KBM-7 (cell line): ENCODE measurements at places on chromosomes 11 and 22.
A peak's percentile ranks its signal among the peaks of the same experiment; 100 is the strongest.

DNA sequence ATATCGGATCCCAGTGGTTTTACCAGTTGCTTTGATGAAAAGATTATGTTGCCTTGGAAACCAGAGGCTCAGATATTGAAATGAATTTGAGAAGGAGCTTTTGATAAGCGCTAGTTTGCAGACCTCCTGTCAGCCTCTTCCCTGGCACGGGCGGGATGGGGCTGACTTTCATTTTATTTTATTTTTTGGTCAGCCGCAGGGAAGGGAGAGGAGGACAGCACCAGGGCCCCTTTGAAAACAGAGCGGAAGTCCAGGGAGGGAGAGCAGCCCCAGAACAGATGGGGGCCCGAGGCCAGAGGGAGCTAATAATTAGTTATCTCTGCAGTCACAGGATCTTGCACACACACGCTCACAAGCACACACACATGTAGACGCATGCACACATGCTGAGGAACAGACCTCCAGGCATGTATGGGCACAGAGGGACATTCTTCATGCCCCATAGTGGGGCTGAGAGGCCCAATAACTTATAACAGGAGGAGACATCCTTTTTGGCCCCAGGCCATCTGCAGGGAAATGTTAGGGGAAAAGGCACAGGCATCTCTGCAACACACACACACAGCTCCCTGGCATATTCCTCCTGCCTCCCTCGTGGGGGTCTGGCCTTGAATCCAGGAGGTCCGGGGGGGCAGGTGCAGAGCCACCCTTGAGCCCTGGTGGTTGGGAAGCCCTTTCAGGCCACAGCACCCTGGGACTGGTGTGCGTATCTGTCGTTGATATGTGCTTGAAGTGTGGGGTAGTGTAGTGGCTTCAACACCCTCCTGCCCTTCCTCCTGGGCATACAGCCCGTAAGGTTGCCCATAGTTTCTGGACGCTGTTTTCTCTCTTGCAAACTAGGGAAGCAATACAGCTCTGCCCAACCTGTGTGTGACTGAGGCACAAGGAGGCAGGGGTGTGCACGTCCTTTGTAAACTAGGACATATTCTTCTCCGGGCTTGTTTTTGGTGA, 117.3 kb downstream of the CEP164 start:
- no peak for DNase-seq

DNA sequence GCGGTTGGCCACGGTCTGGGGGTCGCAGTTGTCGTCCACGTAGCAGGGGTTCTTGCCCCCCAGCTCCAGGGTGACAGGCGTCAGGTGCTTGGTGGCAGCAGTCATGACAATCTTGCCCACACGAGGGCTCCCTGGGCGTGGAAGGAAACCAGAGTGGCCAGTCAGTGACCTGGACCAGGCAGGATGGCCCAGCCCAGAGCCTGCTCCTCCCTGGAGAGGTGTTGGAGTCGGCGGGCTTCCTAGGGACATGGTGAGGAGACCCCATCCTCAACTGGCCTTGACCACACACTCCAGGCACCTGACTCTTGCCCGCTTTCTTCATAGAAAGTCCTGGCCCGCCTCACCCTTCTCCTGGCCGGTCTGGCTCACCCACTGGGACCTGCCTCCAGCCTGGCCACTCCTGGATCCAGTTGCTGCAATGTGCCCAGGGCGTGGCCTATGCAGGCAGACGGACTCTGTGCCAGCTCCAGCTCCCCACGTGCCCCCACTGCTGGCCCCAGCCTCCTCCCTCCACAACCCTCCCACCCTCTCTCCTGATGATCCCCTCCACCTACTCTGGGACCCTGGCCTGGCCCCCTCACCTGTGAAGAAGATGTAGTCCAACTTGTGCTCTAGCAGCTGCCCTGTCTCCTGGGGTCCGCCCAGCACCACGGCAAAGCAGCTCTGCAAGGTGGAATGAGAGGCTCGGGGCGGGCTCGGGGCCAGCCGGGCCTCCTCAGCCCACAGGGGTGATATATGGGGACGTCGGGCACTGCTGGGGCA, 8.7 kb downstream of the ALDH3B2 start:
- DNase-seq: no peak

DNA sequence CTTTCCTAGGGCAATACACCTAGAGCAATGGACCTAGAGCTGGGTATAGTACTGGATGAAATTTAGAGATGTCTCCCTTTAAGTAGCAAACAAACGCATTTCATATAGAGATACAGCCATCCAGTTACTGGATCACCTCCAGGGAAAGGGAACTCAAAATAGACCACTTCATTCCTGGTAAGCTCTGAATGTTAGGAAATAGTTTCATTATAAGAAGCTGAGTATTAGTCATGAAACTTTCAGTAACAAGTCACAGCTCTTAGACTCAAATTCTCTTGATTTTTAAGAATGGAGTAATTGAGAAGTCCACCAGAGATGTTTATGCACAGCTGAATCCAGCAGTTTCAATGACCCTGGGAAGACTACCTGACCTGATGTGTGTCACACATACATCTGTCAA, 221.9 kb downstream of the FAM76B start:
- DNase-seq: no peak

- DNase-seq: no peak
These were observed 1.1 kb downstream of the FEN1 start for GRCh38 chr11:61793829-61794204.

DNA sequence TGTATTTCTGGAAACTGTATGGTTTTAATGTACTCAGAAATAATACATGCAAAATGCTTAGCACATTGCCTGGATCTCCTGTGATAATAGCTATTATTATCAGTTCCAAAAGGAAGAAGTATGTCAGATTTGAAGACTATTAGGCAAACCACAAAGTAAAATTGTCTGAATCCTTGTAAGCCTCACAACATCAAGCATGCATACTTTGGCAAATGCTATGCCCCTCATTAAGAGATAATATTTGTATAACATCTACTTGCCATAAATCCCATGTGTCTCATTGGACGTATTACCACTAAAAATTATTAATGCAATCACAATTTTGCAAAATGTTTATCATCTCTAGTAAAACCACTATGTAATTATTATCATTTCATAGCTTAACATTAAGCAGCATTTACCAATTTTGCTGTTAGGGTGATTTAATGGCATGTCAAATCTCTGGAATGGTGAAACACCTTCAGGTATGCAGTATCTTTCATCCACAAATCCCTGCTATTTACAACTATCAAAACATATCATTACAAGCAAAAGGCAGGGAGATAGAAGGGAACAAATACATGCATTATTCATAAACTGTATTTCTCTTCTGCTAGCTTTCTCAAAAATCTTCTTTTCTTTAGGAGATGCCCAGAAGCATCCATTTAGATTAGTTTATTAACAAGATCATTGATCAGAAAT, 974.6 kb upstream of the RAG2 start:
- DNase-seq: no peak

- no peak for DNase-seq
These were observed 150.9 kb downstream of the CACNA1I start for GRCh38 chr22:39721206-39722031.

DNA sequence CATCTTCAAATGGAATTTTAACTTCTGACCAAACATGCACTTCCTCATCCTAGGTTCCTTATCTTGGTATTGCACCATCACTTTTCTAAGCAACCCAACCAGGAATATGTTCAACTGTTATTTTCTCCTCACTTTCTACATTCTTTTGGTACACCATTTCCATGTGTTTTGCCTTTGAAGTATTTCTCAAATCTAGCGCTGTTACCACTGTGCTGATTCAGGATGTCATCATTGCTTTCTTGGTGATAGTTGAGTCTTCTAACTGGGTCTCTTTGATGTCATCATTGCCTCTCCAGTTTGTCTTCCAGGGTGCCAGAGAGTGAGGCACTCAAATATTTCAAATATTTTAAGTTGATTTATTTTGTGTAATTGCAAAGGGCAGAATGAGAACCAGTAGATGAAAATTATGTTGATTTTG, 47.5 kb downstream of the HORMAD2 start:
- DNase-seq: peak; percentile 50

- no peak for DNase-seq
These were observed 267.6 kb upstream of the B3GAT1 start for GRCh38 chr11:134679592-134679991.

DNA sequence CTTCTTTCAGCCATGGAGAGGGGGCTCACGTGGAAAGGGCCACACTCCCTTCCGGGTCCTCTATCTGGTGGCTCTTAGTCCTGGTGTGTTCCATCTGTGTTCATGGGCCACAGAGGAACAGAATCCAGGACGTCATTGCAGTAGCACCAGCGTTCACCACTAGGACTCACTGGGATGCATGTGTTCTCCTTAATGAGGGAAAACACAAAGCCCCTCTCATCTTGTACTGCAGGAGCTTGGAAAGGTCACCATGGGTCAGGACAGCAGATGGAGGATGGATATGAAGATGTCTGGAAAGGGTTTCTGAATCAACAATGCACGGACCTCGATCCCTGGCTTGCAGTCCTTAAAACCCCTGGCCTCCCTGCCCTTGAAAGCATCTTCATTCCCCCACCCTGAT, 113.8 kb upstream of the THY1 start:
- no peak for DNase-seq

DNA sequence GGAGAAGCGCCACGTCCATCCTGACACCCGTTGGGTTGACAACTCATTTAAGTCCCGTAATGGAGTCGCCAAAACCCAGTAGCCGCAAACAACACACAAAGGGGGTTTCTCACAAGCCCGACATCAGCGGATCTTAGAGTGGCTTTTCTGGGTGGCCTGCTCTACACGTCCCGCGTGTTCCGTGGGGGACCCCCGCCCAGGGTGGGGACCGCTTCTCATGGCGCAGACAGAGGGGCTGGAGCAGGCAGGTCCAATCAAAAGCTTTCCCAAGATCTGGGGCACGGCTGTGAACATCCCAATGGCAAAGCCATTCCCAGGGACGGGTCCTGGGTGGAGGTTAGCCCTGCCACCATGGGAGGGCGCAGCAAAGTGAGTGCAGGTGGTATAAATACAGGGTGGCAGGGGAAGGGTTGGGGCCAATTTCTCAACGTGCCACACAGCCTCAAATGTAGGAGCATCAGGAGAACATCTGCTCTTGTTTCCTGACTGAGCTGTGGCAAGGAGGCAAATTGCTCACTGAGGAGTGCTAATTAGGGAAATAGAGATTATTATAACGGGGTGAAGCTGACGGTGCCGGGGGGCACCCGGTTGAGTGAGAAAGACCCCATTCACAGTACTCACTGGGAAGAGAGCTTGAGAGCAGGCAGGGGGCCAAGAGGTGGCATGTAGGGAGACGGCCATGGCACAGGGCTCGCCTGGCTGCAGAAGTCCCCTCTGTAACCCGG, 1447.2 kb downstream of the TBC1D22A start:
- no peak for DNase-seq
